Fibroblast of lung (primary cell): ENCODE measurements at places on chromosomes 1 and 21. TPM values are rescaled to one million over a fixed set of nuclear protein-coding genes. Genes with fewer than 3 reads are reported as not detected.

DNA sequence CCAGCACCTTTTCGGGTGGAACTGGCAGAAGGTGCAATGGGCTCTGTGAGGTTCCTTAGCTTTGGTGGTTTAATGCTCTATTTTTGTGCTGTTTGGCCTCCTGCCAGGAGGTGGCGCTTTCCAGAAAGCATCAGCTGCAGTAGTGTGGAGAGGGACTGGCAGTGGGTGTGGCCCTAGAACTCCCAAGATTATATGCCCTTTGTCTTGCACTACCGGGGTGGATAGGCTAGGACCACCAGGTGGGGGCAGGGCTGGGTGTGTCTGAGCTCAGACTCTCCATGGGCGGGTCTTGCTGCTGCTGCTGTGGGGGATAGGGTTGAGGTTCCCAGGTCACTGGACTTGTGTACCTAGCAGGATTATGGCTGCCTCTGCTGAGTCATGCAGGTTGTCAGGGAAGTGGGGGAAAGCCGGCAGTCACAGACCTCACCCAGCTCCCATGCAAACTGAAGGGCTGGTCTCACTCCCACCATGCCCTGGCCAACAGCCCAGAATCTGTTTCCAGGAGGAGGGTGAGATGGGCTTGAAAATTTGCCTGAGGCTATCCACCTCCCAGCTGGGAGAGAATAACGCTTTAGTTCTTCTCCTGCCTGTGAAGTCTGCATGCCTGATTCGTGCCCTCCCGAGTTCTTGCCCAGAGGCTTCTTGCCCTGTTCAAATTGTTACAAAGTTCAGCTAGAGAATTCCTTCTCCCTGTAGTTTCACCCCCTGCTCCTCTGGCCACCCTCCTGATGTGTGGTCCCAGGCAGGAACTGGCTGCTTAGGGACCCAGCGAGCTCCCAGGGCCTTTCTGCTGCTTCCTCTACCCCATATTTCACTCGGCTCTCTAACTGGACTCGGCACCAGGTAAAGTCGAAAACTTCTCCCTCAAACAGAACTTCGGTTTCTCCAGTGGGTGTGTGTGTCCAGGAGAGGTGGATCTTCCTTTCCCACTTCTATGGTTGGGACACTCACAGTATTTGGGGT lies 76.5 kb upstream of the BTG3 start:
- H3K36me3 ChIP-seq = no peaks in the 10 kb centered on the region
- no peak overlapping the region for H3K4me3 ChIP-seq
- no peaks in the 10 kb centered on the region for H3K27me3 ChIP-seq
- no peaks in the 10 kb centered on the region for H3K4me1 ChIP-seq

NCF2 gene
- 0.77 and 2.6 TPM in 2 replicates for total RNA-seq

DNA sequence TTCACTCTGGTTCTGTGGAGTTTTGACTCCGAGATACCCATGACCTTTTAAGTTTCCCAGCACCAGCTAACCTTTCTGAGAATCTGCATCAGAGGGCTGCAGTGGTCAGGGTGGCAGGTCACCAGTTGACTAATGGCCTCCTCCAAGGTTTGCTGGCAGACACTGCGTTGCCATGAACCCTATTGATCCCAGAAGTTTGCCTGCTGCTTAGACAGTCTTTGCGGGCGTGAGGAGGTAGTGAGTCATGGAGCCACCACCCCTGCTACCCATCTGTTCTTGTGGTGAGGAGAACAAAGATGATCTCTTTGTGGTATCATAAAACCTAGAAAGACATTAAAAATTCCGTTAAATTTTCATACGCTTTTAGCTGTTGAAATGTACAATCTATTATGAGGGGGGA lies 180.4 kb downstream of the FGGY start:
- no peaks in the 10 kb centered on the region for H3K36me3 ChIP-seq
- peak; percentile 71 for DNase-seq
- H3K27ac ChIP-seq = no peak overlapping the region
- H3K4me3 ChIP-seq = no peak overlapping the region
- peaks cover 4% of the 10 kb centered on the region for H3K4me1 ChIP-seq
- no peaks in the 10 kb centered on the region for H3K27me3 ChIP-seq

ERICH3 gene
- under 0.01 and 0.17 TPM in 2 replicates for total RNA-seq

GPR157 gene
- total RNA-seq = 3.1 and 3.6 TPM in 2 replicates

SPATA21 gene
- total RNA-seq = not detected in 2 replicates

DNA sequence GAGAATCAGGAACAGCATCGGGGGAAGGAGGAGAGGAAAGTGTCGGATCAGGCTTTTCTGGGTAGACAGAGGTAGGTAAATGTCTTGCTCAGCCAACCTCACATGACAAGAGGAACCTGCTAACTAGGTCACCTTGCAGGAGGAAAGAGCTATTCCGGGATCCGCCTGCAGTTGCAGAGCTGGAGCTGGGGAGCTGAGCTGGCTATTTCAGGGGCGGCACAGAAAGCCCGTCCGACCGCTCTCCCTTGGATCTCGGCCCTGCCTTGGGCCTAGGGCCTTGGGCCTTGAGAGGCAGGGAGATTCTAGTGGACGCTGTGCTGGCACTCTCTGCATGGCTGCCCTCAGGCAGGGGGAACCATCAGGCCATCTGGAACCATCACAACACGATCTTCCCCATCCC lies 56.5 kb upstream of the CTPS1 start:
- H3K4me1 ChIP-seq = no peaks in the 10 kb centered on the region
- peaks cover 6% of the 10 kb centered on the region for H3K27me3 ChIP-seq
- no peak overlapping the region for H3K27ac ChIP-seq
- DNase-seq = no peak

DNA sequence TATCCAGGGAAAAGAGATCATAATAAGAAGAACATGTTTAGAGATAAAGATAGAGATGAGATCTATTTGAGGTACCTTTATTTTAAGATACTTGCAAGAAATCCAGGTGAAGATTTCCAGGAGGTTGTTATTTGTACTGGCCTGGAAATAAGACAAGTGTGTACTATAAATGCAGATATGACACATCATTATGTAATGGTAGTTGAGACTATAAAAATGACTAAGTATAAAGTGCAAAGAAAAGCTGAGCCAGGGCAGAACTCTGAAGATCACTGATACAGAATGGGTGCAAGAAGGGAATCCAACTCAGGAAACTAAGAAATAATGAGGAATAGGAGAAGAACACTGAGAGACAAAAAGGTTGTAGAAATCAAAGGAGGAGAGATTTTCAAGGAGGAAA lies 378.2 kb upstream of the PBX1 start:
- H3K4me3 ChIP-seq = no peak overlapping the region
- DNase-seq = no peak
- no peaks in the 10 kb centered on the region for H3K36me3 ChIP-seq
- H3K27me3 ChIP-seq = no peaks in the 10 kb centered on the region
- no peaks in the 10 kb centered on the region for H3K4me1 ChIP-seq

GRCh38 chr1:42933060-42933586 lies 25.5 kb downstream of the SLC2A1 start:
- no peak for DNase-seq
- no peaks in the 10 kb centered on the region for H3K27me3 ChIP-seq
- peaks cover 17% of the 10 kb centered on the region for H3K36me3 ChIP-seq
- H3K4me3 ChIP-seq = no peak overlapping the region
- no peak overlapping the region for H3K27ac ChIP-seq
- H3K4me1 ChIP-seq = peaks cover 10% of the 10 kb centered on the region

DNA sequence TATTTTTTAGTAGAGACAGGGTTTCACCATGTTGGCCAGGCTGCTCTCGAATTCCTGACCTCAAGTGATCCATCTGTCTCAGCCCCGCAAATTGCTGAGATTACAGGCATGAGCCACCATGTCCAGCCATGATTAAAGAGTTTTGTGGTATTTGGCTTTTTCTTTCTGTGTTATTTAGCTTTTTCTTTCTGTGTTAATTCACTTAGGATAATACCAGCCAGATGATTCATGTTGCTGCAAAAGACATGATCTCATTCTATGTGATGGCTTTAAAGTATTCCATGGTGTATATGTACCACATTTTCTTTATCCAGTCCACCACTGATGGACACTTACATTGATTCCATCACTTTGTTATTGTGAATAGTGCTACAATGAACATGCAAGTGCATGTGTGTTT lies 1135.2 kb downstream of the AMY1C start:
- no peak overlapping the region for H3K27ac ChIP-seq
- H3K4me3 ChIP-seq = no peak overlapping the region
- peak; percentile 7 for DNase-seq
- no peaks in the 10 kb centered on the region for H3K4me1 ChIP-seq
- no peaks in the 10 kb centered on the region for H3K27me3 ChIP-seq
